A172 (cell line): ENCODE measurements at places on chromosomes 5 and 9. TPM values are rescaled to one million over a fixed set of nuclear protein-coding genes. Genes with fewer than 3 reads are reported as not detected.

- DNase-seq = no peak
Measured at GRCh38 chr9:134187110-134187531, 22.8 kb upstream of the RNU6ATAC start.

- DNase-seq = no peak
Measured at GRCh38 chr9:81613002-81613812, 76.1 kb downstream of the TLE1 start.

- no peak for DNase-seq
Measured at GRCh38 chr9:96487029-96487396, 37.0 kb downstream of the HABP4 start.

Gene MARCOL
- total RNA-seq = not detected in 2 replicates

- DNase-seq = peak; percentile 69
Measured at GRCh38 chr5:143001764-143002351, 231.7 kb downstream of the ARHGAP26 start.
